ENCODE measurements at places on chromosomes 5 and 9. TPM values are rescaled to one million over a fixed set of nuclear protein-coding genes. Genes with fewer than 3 reads are reported as not detected.

DNA sequence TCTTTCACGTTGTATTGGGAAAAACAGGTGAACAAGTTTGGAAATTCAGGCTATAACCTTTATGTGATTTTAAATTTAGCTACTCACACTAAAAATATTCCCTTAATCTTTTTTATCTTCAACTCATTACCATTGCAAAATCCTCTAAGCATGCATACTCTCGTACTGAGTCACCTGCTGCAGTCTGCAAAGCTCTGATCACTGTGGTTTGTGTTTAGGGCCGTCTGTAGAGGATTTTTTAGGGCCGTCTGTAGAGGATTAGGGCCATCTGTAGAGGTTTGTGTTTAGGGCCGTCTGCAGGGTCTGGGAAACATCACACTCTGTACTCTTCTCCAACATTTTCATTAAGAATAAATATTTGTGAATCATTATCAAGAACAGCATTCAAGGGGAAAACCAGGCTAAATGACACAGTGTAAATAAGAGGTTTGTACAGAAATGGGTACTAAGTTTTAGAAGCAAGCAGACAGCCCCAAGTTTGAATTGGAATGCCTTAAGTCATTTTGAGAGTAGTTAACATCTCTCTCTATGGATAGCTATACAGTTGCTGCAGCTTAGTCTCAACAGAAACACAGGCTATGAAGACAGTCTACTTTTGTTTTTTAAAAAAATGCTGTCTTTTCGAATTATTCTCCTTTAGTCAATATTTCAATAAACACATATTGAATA lies 155.0 kb upstream of the TSLP start:
- H3K27me3 ChIP-seq, result no peaks in the 10 kb centered on the region
- no peaks in the 10 kb centered on the region for H3K4me1 ChIP-seq
- no peak overlapping the region for H3K27ac ChIP-seq
- DNase-seq, result no peak

GADD45G gene
- total RNA-seq, result 121 TPM

FOXD4L4 gene
- not detected for total RNA-seq

DNA sequence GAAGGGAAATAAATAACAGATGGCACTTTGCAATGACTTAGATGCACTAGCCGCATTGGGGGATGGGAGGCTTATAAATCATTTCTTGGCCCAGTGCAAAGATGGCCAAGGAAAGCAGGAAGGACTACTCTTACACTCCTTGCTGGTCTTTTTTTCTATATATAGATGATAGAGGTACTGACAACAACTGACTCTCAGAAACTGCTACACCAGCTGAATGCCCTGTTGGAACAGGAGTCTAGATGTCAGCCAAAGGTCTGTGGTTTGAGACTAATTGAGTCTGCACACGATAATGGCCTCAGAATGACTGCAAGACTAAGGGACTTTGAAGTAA lies 1.7 kb downstream of the CCNG1 start:
- H3K4me1 ChIP-seq, result peaks cover 23% of the 10 kb centered on the region
- no peaks in the 10 kb centered on the region for H3K27me3 ChIP-seq
- peak; percentile 72 for DNase-seq
- H3K27ac ChIP-seq, result peak overlapping the region; percentile 91
- H3K36me3 ChIP-seq, result no peaks in the 10 kb centered on the region

DNA sequence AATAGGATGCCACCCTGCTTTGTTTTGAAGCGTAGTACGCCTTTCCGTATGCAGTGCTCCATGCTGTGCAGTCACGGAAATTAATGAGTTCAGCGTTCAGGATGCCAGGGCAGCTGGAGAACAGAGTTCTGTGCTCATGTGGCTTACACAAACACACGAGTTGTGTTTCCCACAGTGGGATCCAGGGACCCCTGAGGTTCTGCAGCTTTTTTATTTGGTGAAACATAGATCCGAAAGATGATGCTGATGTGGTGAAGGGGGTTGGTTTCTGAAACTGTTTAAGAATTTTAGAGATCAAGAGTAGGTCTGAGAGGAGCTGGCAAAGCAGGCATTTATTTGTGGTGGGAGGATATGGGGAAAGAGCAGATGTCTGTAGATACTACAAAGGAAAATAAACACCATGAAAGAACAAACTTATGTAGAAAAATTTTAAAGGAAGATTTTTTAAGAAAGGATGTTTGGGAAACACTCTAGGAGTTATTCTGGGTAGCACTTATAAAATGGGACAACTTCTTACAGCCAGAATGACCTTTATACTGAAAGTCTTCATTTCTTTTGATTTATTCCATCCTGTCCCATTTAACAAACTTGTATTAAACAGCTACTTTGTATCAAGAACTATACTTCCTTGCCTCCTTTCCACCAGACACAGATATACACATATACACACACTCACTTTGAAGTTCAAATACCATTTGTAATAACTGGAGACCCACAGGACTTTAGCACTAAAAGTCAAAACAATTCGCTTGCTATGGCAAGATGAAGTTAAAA lies 52.7 kb downstream of the ITGA1 start:
- H3K36me3 ChIP-seq, result no peaks in the 10 kb centered on the region
- H3K27me3 ChIP-seq, result no peaks in the 10 kb centered on the region
- H3K4me3 ChIP-seq, result no peak overlapping the region
- no peaks in the 10 kb centered on the region for H3K4me1 ChIP-seq
- H3K27ac ChIP-seq, result peak overlapping the region; percentile 41

- H3K4me1 ChIP-seq, result no peaks in the 10 kb centered on the region
- H3K27me3 ChIP-seq, result no peaks in the 10 kb centered on the region
- no peak overlapping the region for H3K4me3 ChIP-seq
Measured at GRCh38 chr9:70060883-70061507, 17.3 kb downstream of the MAMDC2 start.

GFPT2 gene
- total RNA-seq, result 5.5 TPM

PAM gene
- total RNA-seq, result 175 TPM

MOB3B gene
- 16.3 TPM for total RNA-seq

DNA sequence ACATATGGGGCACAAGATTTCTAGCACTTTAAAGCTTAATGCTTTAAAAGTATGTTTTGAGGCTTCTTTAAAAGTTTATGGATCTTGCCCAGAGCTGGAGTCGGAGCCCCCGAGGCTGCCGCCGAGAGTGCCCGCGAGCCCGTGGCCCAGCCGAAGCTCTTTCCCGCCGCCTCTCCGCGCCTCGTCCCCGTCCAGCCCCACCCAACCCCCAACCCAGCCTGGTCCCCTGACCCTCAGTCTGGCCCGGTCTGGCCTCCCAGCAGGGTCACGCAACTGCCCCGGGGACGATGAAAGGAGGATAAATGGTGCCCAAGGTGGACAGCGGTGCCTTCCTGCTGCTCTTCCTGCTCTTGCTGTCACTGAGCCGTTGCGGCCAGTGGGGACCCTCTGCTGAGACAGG lies 1.7 kb downstream of the TSSK1B start:
- no peaks in the 10 kb centered on the region for H3K27me3 ChIP-seq
- H3K27ac ChIP-seq, result no peak overlapping the region
- H3K36me3 ChIP-seq, result no peaks in the 10 kb centered on the region
- no peak overlapping the region for H3K4me3 ChIP-seq
- DNase-seq, result no peak
- no peaks in the 10 kb centered on the region for H3K4me1 ChIP-seq

- no peak overlapping the region for H3K27ac ChIP-seq
- no peaks in the 10 kb centered on the region for H3K36me3 ChIP-seq
- no peak overlapping the region for H3K4me3 ChIP-seq
Measured at GRCh38 chr9:122642226-122642625, 15.2 kb downstream of the OR1B1 start.

DNA sequence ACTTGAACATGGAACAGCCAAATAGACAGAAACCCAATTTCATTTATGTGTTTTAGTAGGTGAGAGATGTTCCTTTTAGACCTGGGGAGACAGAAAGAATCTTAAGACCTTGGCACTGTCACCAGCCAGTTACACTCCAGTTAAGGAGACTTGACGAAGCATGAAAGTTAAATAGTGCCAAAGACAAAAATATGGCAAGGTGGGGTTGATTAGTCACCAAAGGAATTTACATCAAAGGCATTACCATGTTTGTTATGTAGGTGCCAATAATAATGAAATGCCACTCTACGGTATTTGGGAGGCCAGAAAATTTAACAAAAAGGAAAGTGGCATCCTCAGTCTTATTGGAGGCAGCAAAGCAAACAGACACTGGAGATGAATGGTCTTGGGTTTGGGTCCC lies 9.2 kb upstream of the IL12B start:
- no peaks in the 10 kb centered on the region for H3K4me1 ChIP-seq
- H3K36me3 ChIP-seq, result no peaks in the 10 kb centered on the region
- H3K27me3 ChIP-seq, result no peaks in the 10 kb centered on the region
- no peak for DNase-seq
- no peak overlapping the region for H3K4me3 ChIP-seq

GRCh38 chr5:6814816-6815215 lies 101.6 kb downstream of the TENT4A start:
- no peak overlapping the region for H3K4me3 ChIP-seq
- no peaks in the 10 kb centered on the region for H3K36me3 ChIP-seq
- H3K4me1 ChIP-seq, result peaks cover 8% of the 10 kb centered on the region
- H3K27me3 ChIP-seq, result no peaks in the 10 kb centered on the region

GRCh38 chr5:174609116-174609515 lies 115.3 kb upstream of the MSX2 start:
- H3K27ac ChIP-seq, result no peak overlapping the region
- H3K4me1 ChIP-seq, result peaks cover 6% of the 10 kb centered on the region
- H3K36me3 ChIP-seq, result no peaks in the 10 kb centered on the region

- H3K27ac ChIP-seq, result no peak overlapping the region
- H3K4me1 ChIP-seq, result no peaks in the 10 kb centered on the region
- no peaks in the 10 kb centered on the region for H3K36me3 ChIP-seq
- DNase-seq, result no peak
- H3K27me3 ChIP-seq, result no peaks in the 10 kb centered on the region
Measured at GRCh38 chr5:113985505-113985904, 376.4 kb upstream of the KCNN2 start.

DNA sequence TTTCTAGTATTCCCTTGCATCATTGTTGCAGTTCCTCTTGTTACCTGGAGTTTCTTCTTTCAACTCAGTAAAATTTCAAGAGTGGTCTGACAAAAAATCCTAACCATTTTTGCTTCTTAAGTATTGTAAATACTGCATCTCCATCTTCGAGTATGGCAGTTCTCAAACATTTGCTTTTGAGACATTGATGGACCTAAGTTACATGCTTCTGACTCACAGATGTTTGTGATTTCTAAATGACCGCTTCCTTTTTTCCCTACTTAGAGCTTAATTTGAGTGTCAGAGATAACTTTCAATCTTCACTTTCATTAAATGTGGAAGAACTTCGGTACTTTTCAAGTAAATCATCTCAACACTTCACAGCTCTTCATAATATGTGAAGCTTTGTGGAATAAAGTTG lies 4.2 kb downstream of the UHRF2 start:
- no peak overlapping the region for H3K4me3 ChIP-seq
- H3K36me3 ChIP-seq, result no peaks in the 10 kb centered on the region
- DNase-seq, result no peak
- peaks cover 34% of the 10 kb centered on the region for H3K4me1 ChIP-seq

GRCh38 chr5:44336708-44337107 lies 52.5 kb downstream of the FGF10 start:
- H3K4me3 ChIP-seq, result no peak overlapping the region
- H3K27me3 ChIP-seq, result no peaks in the 10 kb centered on the region
- DNase-seq, result no peak
- H3K36me3 ChIP-seq, result no peaks in the 10 kb centered on the region

GRCh38 chr9:14056316-14056861 lies 257.6 kb downstream of the NFIB start:
- H3K4me1 ChIP-seq, result peaks cover 20% of the 10 kb centered on the region
- no peaks in the 10 kb centered on the region for H3K27me3 ChIP-seq
- no peak for DNase-seq
- H3K4me3 ChIP-seq, result no peak overlapping the region

Measured in gastrocnemius medialis (tissue), 4 donors.